Stimulated activated CD4-positive, alpha-beta T cell treated with anti-CD3 and anti-CD28 coated beads, Interleukin-15, amount 100 ng/mL, for 24 hours (primary cell): ENCODE measurements at places on chromosomes 1 and 21.
A peak's percentile ranks its signal among the peaks of the same experiment; 100 is the strongest.

- DNase-seq: no peak
Observed at GRCh38 chr21:34561806-34562205, 49.8 kb upstream of the KCNE1 start.

DNA sequence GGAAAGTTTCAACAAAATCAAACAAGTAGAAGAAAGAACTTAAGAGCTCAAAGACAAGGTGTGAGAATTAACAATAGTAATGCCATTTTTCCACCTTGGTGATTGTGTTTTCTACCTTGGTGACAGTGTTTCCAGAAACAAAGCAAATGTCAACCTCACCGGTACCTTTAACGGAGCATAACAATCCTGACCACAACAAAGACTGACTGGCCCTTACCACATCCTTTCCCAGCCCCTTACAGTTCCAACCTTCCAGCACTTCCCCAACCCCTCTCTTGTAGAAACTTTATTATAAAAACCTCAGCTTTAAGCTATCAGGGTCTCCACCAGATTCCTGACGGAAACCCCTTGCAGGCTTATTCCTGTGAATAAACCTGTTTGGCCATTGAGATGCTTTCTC, 16.7 kb downstream of the STYXL2 start:
- DNase-seq: no peak

GRCh38 chr1:74502432-74502831, 10.0 kb downstream of the LRRC53 start:
- no peak for DNase-seq

GRCh38 chr1:71047635-71048607, at the start of gene PTGER3:
Gene PTGER3, minus strand, starts transcription at chr1:71047816. Its CDS starts 239 bp downstream, at chr1:71047577.
- DNase-seq: peak; percentile 71

GRCh38 chr1:158255656-158256055, 1.4 kb downstream of the CD1A start:
- DNase-seq: no peak

- no peak for DNase-seq
Observed at GRCh38 chr21:42534421-42535378, 21.0 kb downstream of the SLC37A1 start.

- DNase-seq: no peak
Observed at GRCh38 chr21:37899146-37899545, 17.1 kb downstream of the KCNJ6 start.

DNA sequence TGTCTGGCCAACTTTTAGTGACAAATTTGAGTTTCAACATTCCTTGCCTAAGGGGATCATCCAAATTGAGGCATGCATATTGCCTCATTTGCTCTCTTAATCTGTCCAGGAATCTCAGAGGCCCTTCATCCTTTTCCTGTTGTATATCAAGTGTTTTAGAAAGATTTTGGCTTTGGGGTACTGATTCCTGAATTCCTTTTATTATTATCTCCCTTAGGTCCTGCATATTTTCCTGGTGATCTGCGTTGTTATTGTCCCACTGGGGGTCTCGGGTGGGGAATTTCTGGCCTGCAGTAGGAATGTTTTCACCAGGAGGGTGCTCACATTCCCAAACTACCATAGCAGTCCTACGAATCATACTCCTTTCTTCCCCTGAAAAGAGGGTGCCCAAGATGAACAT, 4.4 kb upstream of the AADACL3 start:
- DNase-seq: no peak

- DNase-seq: no peak
Observed at GRCh38 chr1:223815020-223815853, 30.5 kb downstream of the TP53BP2 start.

DNA sequence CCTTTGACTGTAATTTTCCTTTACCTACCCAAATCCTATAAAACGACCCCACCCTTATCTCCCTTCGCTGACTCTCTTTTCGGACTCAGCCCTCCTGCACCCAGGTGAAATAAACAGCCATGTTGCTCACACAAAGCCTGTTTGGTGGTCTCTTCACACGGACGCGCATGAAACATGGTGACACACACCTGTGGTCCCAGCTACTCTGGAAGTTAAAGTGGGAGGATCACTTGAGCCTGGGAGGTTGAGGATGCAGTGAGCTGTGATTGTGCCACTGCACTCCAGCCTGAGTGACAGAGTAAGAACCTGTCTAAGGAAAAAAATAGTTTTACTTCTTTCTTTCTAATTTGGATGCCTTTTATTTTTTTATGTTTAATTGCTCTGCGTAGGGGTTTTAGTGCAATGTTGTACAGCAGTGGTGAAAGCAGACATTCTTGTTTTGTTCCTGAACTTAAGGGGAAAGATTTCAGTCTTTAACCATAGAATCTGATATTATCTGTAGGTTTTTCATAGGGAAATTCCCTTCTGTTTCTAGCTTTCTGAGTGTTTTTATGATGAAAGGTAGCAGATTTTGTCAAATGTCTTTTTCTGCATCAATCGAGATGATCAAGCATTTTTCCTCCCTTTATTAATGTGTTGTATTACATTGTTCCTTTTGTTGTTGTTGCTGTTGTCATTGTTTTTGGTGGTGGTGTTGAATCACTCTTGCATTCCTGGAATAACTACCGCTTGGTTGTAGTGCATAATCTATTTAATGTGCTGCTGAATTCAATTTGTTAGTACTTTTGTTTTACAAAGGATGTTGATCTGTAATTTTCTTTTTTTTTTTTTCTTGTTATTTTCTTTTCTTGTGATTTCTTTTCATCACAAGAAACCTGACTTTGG, 497.4 kb downstream of the DISC1 start:
- DNase-seq: peak; percentile 6

GRCh38 chr1:172742599-172743500, 83.9 kb downstream of the FASLG start:
- no peak for DNase-seq
